ENCODE measurements at places on chromosomes 7 and 10.

GRCh38 chr7:50679218-50680007 is 103.3 kb downstream of the GRB10 start:
- DNase-seq: peak; percentile 61

GRCh38 chr7:50625360-50625759 is 60.2 kb upstream of the DDC start:
- no peak for DNase-seq

DNA sequence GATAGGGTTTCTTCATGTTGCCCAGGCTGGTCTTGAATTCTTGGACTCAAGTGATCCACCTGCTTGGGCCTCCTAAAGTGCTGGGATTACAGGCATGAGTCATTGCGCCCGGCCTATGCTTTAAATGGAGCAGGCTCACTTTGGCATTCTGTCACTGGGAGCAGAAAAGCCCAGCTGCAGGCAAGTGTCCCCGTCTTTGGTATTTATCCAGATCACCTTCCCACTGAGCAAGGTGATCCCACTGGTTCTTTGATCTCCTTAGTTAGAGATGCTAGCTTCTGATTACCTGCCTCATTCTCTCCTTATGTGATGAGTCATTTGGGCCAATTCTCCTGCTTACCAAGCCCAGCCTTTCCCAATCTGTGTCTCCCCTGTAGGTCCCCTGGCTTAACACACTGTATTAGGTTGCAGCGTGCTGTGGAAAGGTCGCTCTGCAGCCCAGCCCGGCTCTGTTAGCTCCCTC is 39.3 kb downstream of the SPDYE5 start:
- peak; percentile 14 for DNase-seq

GRCh38 chr10:79178614-79179163 is 109.9 kb downstream of the ZMIZ1 start:
- no peak for DNase-seq

- no peak for DNase-seq
These were observed 652 bp upstream of the VPS26A start for GRCh38 chr10:69123306-69123746.

GRCh38 chr10:70677620-70678249 is 5.4 kb downstream of the ADAMTS14 start:
- no peak for DNase-seq

- no peak for DNase-seq
These were observed 15.8 kb upstream of the ODAD2 start for GRCh38 chr10:28014651-28015050.

DNA sequence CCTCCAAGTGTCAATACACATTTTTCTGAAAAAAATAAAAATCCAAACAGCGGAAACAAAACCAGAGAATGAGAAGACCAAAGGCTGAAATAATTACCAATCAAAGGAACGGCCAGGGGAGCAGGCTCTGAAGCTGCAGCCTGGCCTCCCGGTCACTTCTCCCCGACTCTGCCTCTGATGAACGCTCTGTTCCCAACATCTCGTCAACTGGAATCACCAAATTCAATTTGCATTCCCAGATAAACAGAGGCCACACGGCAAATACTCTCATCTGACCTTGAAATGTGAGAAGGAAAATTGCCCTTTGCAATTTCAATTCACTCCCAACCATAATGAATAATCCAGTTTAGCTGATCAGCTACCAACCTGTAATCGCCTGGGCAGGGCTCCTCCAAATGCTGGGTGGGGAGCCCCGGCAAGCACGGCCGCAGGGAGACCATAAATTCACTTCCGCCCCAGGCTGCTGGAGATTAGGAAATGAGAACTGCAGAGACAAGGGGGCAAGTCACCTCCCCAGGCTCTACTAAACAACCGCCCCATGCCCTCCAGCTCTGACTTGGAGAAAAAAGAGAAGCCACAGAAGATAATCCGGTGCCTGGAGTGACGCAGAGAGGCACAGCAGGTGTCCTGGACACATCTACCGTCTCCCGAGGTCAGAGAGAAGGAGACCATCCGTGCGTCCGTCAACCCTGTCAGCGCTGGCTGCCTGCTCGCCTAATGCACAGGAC is 153.2 kb downstream of the MAD1L1 start:
- DNase-seq: no peak

GRCh38 chr7:36762394-36762793 is 38.1 kb upstream of the AOAH start:
- DNase-seq: no peak

DNA sequence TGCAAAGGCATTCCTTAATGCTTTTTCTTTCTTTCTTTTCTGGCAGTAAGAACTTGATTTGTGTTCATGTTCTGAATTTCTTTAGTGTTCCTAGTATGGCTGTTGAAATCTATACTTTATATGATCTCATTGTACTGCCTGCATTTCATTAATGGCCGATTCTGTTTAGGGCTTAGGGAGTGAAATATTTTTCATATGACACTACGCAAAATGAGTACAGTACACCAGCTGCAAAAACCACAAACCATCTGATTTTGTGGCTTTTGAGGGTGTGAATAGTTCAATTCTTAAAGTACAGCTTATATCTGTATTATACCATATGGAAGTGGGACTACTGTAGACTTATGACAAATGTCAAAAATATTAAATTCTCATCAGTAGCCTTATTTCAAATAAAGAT is 69.1 kb upstream of the FOXP2 start:
- DNase-seq: no peak

DNA sequence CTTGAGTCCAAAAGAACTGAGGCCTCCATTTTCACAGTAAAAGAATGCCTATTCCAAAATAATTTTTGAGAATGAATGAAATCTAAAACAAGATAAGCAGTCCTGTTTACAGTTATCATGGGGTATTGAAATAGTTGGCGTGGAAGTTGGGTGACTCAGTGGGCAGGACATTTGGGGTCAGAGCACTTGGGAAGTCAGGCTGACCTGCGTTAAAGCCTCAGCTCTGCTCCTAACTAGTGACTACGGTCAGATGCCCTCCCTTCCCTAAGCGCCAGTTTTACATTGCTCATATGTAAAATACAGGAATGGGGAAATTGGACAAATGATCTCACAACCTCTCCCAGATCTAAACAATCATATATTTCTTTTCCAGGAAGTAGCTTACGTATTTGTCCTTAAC is 2.3 kb upstream of the PAPSS2 start:
- DNase-seq: no peak

DNA sequence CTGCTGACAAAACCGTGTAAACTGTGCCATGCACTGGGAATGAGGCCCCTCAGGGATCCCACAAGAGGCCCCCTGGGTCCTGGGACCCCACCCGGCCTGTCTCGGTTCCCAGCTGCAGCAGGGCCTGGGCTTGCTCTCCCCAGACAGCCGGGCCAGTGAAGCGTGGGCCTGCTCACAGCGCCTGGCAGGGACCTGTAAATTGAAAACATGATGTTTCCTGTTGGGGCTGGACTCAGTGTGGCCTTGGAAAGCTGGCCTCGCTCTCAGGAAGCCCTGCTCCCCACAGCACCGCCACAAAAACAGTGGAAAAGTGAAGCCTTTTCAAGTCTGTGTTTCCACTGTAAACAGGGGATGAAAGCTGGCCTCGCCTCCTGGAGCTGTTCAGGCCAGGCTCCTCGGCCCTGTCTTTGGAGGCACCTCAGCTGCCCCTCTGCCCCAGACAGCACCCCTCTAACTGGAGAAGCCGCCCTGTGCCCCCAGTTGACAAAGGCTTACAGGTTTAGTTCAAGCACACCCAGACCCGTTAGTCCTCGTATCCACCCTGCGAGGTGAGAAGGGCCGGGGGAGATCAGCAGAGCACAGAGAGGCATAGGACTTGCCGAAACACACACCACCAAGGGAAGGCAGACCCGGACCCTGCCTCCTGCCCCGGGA is 108.3 kb downstream of the ZMIZ1 start:
- DNase-seq: no peak

DNA sequence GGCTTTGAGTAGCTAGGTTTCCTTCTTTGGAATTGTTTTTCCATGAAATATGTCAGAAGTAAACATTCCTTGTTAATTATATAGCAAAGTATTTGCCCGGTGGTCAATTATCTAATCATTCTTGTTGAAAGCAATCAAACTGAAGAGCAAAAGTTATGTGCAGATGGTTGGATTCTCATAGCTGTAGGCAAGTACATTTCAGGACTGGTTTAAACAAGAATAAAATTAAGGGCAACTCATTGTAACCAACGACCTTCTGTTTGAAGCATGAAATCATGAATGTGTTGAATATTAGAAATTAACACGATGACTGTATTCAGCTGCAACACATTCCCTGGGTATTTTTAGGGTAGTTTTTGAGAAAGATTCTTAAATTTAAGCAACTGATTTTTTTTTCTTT is 61.8 kb upstream of the NMT2 start:
- no peak for DNase-seq

- DNase-seq: no peak
These were observed 289.0 kb downstream of the TWIST1 start for GRCh38 chr7:18828260-18828993.

DNA sequence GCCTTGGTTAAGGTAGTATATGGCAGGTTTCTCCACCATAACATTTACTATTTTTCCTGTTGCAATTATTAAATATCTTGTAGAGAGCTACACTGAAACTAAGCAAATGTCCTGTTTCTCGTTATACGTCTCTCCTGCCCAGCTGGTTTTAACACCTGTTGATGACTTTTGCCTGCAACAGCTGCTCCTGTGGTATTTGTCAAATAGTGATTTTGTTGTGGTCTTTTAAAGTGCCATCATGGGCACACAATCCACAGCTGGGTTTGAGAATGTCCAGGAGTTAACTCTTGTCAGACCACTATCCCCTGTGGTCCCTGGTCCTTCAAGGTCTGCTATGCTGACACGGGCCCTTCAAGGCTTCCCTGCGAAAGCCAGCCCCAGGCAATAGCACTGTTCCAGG is 24.9 kb upstream of the SEC61G start:
- DNase-seq: no peak

DNA sequence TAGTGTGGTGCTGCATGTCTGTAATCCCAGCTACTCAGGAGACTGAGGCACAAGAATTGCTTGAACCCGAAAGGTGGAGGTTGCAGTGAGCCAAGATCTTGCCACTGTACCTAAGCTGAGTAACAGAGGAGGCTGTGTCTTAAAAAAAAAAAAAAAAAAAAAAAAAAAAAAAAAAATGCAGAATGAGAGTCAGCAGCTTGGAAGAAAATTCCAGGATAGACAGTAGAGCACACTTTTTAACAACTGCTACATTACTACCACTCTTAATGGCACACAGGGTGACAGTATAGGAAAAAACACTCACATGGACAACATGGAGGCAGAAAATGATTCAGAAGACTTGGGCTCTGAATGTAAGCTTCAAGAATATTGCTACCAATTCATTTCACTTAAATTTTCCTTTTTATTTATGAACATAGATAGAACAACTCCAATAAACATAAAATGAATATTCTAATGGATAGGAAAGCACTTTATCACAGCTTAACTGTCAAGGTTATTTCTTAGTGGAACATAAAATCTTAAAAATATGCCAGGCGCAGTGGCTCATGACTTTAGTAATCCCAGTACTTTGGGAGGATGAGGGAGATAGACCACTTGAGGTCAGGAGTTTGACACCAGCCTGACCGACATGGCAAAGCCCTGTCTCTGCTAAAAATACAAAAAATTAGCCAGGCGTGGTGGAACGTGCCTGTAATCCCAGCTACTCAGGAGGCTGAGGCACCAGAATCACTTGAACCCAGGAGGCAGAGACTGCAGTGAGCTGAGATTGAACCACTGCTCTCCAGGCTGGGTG is 31.5 kb downstream of the CHCHD3 start:
- DNase-seq: no peak

DNA sequence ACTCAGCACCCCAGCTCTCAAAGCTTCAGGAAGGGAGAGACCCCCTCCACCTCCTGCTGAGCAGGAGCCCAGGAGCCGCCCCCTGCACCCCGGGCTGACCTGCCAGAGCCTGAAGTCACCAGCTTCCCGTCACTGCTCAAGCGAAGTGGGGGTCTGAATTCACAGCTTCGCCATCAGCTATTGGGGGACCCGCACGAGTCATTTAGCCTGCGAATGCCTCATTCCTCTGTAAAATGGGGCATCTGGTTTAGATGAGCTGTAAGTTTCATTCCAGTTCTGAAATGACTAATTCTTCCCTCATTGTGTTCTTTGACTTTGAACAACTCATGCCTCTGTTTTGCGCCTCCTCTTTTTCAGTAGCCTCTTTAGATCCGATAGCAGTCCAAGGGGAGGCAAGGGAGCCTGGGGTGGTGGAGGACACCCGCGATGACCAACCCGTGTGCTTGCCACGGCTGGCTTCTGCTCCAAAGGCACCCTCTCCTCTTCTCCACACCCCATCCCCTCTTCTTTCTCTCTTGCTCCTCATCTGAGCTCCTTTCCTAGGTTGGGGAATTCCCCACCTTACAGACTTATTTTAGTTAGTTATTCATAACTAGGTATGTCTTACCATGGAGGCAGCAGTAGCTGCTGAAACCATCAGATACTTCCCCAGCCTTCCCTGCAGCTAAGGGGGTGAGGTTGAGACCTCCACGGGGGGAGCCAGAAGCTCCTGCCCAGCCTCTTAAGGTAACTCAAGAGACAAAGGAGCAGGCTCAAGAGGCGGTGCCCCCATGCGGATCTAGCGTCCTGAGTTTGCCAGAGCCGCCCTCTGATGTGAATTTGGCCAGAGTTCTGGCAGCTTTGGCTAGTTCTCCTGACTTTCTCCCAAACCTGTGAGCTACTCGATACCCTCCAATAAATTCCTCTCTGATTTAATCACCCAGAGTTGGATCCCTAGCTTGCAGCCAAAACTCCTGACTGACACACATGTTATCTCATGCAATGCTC is 47.7 kb downstream of the RBM17 start:
- no peak for DNase-seq

DNA sequence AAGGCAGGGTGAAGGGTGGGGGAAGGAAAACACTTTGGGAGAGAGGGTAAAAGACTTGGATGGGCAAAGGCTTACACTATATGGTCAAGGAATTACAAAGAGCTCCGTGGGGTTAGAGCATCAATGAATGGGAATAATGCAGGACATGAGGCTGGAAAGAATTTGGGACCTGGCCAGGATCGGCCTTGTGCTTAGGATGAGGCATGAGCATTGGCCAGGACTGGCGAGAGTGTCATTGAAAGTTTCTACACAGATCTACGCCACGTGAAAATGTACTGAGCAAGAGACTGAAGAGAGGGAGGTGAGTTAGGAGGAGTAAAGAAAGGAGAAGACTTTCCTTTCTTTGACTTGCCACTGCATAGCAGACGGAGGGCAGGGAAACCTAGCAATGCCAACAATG is 142.8 kb downstream of the PTEN start:
- no peak for DNase-seq

DNA sequence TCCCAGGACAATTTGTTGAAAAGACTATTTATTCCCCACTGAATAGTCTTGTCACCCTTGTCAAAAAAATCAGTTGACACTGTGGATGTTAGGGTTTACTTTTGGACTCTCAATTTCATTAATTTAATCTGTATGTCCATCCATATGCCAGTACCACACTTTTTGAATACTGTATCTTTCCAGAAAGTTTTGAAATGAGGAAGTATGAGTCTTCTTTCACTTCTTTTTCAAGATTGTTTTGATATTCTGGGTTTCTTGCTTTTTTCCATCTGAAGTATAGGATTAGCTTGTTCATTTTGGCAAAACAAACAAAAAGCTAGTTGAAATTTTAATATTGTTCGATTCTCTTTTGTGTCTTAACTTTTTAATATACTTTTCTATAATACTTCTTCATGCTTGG is 21.7 kb downstream of the KLHDC10 start:
- DNase-seq: no peak

- no peak for DNase-seq
These were observed 23.8 kb downstream of the TMEM196 start for GRCh38 chr7:19749658-19750057.

- DNase-seq: peak; percentile 46
These were observed 31.5 kb upstream of the SMNDC1 start for GRCh38 chr10:110336111-110336721.

All from cerebellar cortex (tissue), 1 donor.